Osteocyte (in vitro differentiated cells): ENCODE measurements at places on chromosomes 12 and 14.

DNA sequence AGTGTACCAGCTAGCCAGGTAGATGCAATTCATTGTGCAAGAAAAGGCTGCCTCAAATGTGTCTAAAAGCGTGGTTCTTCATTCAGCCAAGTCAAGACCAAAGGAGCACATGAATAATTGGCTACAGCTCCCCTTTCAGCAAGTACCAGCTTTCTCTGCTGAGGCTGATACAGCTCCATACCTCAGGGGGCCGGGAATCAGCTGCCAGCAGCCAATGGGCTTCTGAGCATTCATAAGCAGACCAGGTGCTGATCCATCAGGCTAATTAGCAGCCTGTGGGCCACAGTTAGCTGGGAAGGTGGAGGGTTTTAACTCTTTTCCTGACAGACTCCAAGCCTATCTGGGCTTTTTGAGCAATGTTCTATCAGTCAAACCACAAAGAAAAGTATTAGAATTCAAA is 264.7 kb downstream of the APAF1 start:
- DNase-seq = no peak

- no peak for DNase-seq
Observed at GRCh38 chr12:95701722-95702418, 88.7 kb downstream of the NTN4 start.

- no peak for DNase-seq
Observed at GRCh38 chr12:27619308-27619707, 76.9 kb upstream of the REP15 start.

DNA sequence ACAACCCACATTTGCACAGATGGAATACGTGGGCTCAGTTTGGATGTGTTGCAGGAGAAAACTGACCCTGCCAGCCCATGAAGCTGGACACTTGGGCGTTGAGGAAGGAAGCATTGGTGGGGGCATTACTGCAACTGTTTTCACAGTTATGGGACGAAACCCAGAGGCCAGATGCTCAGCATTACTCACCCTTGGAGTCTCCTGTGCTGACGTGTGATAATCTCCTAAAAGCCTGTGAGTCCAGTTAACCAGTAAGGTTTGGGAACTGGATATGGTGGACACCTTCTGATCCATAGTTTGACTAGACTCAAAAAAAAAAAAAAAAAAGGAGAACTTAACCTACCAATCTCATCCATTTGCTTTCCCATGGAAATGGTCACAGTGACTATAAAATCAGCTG is 52.8 kb upstream of the EGLN3 start:
- no peak for DNase-seq

DNA sequence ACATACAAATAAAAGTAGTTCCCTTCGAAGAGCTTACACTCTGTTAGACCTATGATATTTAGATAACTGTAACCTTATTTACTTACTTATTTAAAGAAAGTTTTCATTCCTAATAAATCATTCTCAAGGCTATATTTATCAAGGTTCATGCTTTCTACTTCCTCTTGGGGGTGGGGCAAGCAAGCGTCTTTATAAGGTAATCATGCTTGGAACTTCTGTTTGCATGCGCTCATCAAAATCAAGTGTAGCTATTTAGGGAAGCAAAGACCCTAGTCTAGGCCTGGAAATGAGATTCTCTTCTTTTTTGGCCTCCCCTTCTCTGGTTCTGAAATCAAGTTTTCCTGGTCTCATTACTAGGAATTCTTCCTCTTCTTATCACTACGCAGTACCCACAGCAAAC is 766 bp downstream of the RERG start:
- DNase-seq = no peak
